ENCODE measurements at places on chromosomes 3 and 15.

- DNase-seq: no peak
Observed at GRCh38 chr15:85457392-85457968, 77.1 kb downstream of the AKAP13 start.

- no peak for DNase-seq
Observed at GRCh38 chr3:24190256-24190655, 245.2 kb downstream of the NR1D2 start.

DNA sequence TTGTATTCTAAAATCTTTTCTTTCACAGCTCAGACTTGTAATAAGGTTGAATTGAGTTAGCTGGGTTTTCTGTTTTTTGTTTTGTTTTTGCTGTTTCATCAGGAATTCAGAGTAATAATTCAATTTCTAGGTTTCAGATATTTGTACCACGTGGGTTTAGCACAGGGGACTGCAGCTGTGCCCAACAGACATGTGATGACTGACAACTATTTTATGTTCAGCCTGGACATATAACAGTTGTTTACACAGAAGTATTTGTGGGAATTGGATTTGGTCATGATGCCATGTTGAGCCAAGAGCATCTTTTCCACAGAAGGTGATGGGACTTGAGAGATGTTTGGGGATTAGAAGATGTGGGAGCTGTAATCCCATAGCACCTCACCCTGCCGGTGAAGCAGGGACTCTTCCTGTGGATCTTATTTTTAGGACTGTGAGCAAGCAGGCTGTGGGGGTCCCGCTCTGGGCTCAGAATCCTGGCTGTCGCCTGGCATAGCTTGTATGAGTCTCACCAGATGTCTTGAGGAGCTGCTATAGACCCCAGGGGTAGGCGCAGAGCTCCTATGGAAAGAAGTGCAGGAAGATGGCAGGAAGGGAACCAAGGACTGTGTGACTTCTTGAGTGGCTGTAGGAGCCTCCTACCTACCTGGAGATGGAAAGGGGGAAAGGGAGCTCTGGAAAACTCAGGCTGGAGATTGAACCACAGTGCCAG is 23.7 kb downstream of the PXYLP1 start:
- no peak for DNase-seq

DNA sequence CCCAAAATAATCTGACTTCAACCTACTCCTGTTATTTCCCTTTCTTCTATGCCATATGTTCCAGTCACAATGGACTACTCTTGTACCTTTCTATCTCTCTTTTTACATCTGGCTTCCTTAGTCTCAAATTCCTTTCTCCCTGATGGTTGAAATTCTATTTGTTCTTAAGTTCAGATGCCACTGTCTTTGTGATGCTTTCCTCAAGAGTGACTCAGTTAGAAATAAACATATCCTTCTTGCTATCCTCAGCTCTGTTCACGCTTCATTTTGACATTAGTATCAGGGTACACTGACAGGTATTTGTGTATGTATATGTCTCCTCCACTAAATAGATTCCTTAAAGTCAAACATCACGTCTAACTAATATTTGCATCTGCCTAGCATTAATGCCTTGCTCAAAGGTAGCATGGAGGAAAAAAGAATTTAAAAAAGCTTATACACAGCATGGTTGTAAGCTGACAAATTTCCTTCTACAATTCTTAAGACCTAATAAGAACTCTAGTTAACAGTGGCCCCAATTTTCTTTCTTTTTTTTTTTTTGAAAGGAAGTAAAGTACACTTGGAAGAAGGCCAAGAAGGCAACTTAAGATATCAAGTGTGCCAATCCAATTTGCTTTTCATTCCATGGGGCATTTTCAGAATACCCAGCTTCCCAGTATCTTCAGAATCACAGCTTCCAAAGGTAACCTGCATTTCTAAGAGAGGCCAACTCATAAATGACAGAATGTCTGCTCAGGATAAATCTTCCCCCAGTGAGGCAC is 58.0 kb downstream of the CHAC1 start:
- no peak for DNase-seq

DNA sequence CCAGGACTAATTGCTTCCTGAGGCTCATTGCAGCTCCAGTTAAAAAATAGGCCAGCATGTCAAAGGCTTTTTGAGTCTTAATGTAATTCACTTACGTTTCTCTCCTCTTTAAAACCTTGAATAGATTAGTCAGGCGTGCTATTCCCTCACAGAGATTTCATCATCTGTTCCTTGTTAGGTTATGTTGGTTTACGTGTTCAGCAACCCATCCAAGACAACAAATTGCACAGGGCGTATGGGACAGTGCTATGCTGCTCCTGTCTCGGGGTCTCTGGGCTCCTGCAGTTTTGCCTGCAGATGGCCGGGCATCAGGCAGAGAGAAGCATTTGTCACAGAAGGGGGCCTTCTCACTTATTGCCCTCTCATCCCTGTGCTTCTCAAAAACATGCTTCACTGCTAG is 117.1 kb downstream of the CHDH start:
- no peak for DNase-seq

- DNase-seq: no peak
Observed at GRCh38 chr15:59170295-59171066, 36.2 kb upstream of the LDHAL6B start.

DNA sequence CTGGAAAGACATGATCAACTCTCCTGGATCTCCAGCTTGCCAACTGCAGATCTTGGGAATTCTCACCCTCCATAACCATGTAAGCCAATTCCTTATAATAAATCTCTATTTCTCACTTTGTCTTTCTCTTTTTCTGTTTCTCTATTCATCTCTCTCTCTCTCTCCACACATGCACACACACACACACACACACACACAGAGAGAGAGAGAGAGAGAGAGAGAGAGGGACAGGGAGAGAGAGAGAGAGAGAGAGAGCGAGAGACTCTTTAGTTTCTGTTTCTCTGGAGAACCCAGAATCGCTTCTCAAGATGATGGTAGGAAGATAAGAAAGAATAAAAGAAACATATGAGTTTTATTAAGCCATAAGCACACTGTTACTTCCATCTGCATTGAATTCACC is 111.9 kb downstream of the BCHE start:
- no peak for DNase-seq

- no peak for DNase-seq
Observed at GRCh38 chr3:197327701-197328100, 29.3 kb upstream of the DLG1 start.

DNA sequence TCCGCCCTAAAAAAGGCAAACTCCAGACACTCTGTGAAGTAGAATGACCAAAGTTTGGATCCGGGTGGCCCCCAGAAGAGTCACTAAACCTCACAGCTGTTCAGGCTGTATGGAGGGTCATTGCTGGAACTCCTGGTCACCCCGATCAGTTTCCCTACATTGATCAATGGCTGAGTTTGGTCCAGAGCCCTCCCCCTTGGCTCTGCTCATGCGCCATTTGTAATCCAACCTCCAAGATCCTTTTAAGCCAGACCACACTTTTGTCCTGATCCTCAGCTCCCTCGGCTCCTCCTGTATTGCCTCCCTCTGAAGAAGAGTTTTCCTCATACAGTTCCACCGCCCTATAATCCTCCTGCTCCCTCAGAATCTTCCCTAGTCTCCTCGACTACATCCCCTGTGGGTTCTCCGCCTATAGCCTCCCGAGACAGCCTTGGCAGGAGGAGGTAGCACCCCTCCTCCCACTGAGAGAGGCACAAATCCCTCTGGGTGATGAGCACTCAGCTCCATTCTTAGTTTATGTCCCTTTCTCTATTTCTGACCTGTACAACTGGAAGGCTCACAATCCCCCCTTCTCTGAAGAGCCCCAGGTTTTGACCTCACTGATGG is 42.2 kb downstream of the ZBTB11 start:
- no peak for DNase-seq

GRCh38 chr3:68614087-68614486 is 318.3 kb downstream of the TAFA4 start:
- no peak for DNase-seq

- no peak for DNase-seq
Observed at GRCh38 chr15:74422652-74423430, 10.9 kb downstream of the SEMA7A start.

DNA sequence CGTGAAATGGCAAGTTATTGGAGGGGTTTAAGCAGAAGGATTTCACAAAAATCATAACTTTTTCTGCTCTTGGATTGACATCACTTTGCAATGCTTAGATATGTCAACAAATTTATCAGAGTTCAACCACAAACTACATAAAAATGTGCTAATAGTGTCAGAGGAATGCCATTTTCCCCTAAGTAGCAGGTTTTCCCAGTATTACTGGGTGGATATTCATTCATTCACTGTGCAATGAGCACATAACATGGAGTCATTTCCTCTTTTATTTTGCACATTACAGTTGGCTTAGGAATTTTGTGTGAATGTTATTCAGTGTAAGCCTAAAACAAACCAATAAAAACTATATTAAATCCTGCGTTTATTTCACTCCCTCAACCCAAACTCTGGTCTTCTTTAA is 537.3 kb upstream of the MCTP2 start:
- no peak for DNase-seq

GRCh38 chr3:69016901-69017300 is 3.4 kb upstream of the EOGT start:
- no peak for DNase-seq

- DNase-seq: no peak
Observed at GRCh38 chr3:96986241-96986640, 171.8 kb downstream of the EPHA6 start.

- no peak for DNase-seq
Observed at GRCh38 chr3:142596726-142597088, 514 bp downstream of the PLS1 start.

GRCh38 chr3:133894353-133895207 is 1.1 kb downstream of the RAB6B start:
- DNase-seq: no peak

GRCh38 chr3:50230794-50231125 is 5.2 kb upstream of the GNAI2 start:
- no peak for DNase-seq

- no peak for DNase-seq
Observed at GRCh38 chr3:108713816-108714215, 43.4 kb downstream of the RETNLB start.

- DNase-seq: no peak
Observed at GRCh38 chr3:15161133-15161532, 44.9 kb upstream of the CAPN7 start.

DNA sequence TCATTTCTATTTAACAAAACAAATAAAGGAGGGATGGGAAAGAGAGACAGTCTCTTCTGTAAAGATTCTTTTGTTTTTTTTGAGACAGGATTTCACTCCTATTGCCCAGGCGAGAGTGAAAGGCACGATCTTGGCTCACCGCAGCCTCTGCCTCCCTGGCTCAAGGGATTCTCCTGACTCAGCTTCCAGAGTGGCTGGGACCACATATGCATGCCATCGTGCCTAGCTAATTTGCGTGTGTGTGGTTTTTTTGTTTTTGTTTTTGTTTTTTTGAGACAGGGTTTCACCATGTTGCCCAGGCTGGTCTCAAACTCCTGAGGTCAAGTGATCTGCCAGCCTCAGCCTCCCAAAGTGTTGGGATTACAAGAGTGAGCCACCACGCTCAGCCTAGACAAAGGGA is 23.3 kb downstream of the STAG1 start:
- no peak for DNase-seq

- no peak for DNase-seq
Observed at GRCh38 chr3:54034971-54035370, 87.4 kb upstream of the CACNA2D3 start.

DNA sequence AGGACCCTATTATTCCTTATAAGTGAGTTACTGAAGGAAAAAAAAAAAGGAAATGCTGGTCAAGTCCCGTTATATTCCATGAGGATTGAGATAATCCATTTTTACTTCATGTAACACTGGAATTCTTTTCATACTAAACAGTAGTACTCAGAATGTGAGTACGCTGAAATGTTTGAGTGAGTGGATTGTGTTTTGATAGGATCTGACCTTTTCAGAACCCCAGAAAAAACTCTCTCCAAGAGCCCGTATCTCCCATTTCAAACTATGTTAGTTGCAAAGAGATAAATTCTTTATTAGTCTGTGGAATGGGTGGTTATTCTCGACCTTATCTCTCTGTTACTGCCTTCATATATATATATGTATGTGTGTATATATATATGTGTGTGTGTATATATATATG is 2.5 kb upstream of the LPP start:
- DNase-seq: no peak

GRCh38 chr3:31579828-31580227 is 47.1 kb downstream of the STT3B start:
- no peak for DNase-seq

- no peak for DNase-seq
Observed at GRCh38 chr15:37028625-37029296, 71.6 kb downstream of the MEIS2 start.

GRCh38 chr3:196323016-196323415 is 5.0 kb upstream of the DYNLT2B start:
- no peak for DNase-seq

- no peak for DNase-seq
Observed at GRCh38 chr3:192727032-192727847, at the start of gene FGF12. Gene FGF12, minus strand, starts transcription at chr3:192727541.

- DNase-seq: peak; percentile 35
Observed at GRCh38 chr15:29103824-29104565, 165.6 kb downstream of the NSMCE3 start.

DNA sequence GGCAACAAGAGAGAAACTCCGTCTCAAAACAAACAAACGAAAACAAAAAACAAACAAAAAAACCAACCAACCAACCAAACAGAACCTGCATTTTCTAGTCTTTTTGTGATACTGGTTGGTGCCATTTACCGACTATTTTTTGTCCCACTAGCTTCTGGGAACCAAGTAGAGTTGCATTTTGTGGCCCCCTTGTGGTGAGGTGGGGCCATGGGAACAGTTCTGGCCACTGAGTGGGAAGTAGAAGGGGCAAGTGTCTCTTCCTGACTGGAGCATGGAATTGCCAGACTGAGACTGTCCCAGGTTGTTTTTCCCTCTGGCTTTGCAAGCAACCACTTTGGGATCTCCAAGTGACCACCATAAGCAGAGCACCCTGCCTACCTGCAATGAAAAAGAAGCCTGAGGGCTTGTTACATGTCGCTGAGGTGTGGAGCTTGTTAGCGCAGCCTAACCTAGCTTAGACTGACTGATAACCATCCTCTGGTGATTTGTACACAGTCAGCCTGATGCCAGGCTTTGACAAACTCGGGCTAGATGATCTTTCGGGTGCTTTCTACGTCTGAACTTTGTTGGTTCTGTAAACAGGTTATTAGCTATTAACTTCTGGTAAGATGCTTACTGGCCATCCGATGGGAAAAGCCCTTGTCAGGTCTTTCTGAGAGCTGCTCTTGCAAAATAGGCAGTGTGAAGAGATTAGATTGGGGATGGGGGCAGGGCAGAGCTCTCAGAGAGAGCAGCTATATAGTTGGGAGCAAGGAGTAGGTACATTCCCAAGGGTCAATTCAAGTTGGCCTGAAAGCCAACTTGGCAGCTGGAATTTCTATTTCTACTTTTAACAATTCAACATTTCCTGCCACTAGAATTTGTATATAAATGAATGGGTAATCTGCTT is 172.2 kb downstream of the SSR3 start:
- no peak for DNase-seq

DNA sequence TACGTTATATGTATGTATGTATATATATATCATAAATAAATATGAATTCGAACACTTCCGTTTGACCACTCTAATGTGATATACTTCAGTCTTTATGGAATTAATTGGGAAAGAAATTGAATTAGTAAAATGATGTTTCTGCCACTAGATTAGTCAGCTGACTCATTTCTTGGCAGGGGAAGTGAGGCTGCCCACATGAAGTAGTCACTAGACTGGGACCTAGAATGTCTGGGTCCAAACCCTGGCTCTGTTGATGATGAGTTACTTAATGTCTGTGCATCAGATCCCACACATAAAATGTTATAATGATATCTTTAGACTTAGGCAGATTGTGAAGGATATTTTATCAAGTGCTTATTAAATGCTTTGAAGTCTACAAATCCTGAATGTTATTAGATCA is 27.4 kb upstream of the ARL14 start:
- DNase-seq: no peak
